ENCODE measurements at places on chromosomes 3 and 15.

GRCh38 chr3:136195258-136196063 lies 674 bp downstream of the MSL2 start:
- peak; percentile 83 for DNase-seq

GRCh38 chr15:71079208-71080044 lies 35.8 kb upstream of the THSD4 start:
- DNase-seq = no peak

DNA sequence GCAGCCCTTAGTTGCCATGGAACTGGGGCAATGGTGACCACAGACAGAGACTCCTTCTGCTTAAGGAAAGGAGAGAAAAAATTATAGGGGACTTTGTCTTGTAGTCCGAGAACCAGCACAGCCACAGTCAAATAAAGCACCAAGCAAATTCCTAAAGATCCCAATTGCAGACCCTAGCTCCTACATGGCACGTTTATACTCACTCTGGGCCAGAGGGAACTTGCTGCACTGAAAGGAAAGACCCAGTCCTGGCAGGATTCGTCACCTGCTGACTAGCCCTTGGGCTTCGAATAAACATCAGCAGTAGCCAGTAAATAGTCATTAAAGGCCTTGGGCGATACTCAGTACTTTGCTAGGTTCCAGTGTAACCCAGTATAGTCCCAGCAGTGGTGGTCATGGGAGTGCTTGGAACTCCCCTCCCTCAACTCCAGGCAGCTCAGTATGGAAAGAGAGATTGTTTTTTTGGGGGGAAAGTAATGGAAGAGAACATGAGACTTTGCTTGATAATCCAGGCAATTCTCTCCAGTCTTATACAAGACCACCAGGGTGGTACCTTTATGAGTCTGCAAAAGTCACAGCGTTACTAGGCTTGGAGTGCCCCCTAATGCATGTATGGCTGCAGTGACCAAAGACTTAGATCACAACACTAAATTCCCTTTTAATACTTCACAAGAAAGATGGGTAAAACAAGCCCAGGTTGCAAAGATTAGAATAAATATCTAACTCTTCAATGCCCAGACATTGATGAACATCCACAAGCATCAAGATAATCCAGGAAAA lies 66.4 kb upstream of the AGTR1 start:
- DNase-seq = no peak

- no peak for DNase-seq
Observed at GRCh38 chr3:140871022-140871421, 70.6 kb upstream of the SLC25A36 start.

GRCh38 chr3:99895131-99895696 lies 77.6 kb downstream of the CMSS1 start:
- DNase-seq = no peak

GRCh38 chr3:136351351-136351750 lies 101.2 kb downstream of the PCCB start:
- no peak for DNase-seq

DNA sequence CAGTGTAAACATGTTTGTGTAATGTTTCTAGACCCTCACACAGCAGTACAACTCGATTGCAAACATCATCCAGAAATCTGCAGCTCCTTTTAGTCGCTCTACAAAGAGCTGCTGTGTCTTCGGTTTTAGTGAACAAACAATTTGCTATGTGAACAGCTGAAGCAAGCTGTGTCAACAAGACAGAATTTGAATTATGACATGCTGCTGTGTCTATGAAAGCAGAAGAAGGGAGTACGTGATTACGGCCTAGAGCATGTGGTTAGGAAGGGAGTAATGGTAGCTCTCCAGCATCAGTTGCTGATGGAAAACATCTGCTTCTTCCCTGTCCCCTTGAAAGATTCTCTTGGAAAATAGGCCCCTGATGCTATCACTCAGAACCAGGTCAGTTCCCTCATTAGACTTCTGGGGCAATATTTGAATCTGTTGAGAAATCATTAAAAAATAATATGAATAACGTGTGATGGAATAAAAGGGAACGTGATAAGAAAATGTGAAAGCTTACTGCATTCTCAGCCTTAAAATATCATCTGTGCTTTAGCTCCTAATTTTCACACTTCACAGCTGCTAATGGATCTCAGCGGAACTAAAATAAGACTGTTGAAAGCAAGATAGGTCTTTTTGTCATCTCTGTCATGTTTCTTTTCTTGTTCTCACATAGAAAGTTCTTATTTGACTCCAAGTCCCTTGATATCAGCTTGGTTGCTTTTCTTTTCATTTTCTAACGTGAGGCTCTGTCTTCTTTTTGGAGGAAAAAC lies 891.5 kb downstream of the ROBO2 start:
- no peak for DNase-seq

- DNase-seq = no peak
Observed at GRCh38 chr3:29590012-29590411, 309.1 kb downstream of the RBMS3 start.

- DNase-seq = no peak
Observed at GRCh38 chr3:141406265-141406664, 38.0 kb downstream of the ZBTB38 start.

- no peak for DNase-seq
Observed at GRCh38 chr3:45545476-45545875, 49.1 kb upstream of the LIMD1 start.

GRCh38 chr3:141905129-141905528 lies 28.7 kb downstream of the ATP1B3 start:
- no peak for DNase-seq

DNA sequence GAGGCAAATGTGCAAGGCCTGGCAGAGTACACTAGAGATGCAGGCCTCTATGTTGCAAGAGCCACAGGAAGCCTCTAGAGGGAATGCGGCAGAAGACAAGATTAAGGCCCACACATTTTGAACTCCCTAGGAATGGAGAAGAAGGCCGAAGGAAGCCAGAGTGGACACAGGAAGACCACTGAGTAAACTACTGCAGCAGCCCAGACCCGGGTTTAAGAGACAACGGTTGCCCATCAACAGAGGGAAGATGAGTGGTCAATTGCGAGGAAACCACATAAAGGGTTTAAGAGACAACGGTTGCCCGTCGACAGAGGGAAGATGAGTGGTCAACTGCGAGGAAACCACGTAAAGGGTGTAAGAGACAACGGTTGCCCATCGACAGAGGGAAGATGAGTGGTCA lies 14.6 kb downstream of the CHSY1 start:
- no peak for DNase-seq

DNA sequence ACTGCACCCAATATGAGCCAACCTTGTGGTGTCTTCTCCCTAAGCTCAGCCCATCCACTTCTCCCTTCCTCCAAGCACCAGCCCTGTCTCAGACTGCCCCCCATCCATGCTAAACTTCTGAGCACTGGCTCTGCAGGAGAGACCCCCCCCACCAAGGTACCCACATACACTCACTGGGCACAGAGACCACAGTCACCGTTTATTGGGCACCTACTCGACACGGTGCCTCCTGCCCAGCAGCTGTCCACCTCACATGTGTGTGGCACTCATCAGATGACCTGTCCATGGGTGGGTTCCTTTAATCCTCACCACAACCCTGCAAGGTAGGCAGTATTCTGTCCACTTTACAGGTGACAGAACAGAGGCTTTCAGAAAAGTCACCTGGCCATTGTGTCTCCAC lies 22.3 kb upstream of the SFMBT1 start:
- no peak for DNase-seq

DNA sequence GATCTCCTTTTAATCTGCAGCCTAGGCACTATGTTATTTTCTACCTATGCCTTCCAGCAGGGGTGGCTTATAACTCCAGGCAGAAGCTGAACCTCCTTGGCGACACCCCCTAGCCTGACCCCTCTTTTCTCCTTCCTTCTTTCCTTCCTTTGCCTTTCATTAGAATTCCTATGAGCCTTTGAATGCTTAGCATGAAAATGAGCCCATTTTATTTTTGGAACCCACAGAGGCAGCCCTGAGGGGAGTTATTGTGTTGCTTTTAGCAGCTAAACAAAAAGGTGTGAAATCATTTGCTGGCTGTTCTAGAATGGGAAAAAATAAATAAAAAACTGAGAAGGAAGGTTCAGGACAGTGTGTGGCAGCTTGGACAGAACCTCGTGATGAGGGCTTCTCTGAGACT lies 164.6 kb upstream of the ICE2 start:
- DNase-seq = no peak

GRCh38 chr3:189588070-189588469 lies 43.1 kb upstream of the TP63 start:
- DNase-seq = no peak

- no peak for DNase-seq
Observed at GRCh38 chr3:24305795-24306467, 188.7 kb downstream of the THRB start.

GRCh38 chr3:71600646-71601288 lies 17.2 kb upstream of the FOXP1 start:
- DNase-seq = no peak

DNA sequence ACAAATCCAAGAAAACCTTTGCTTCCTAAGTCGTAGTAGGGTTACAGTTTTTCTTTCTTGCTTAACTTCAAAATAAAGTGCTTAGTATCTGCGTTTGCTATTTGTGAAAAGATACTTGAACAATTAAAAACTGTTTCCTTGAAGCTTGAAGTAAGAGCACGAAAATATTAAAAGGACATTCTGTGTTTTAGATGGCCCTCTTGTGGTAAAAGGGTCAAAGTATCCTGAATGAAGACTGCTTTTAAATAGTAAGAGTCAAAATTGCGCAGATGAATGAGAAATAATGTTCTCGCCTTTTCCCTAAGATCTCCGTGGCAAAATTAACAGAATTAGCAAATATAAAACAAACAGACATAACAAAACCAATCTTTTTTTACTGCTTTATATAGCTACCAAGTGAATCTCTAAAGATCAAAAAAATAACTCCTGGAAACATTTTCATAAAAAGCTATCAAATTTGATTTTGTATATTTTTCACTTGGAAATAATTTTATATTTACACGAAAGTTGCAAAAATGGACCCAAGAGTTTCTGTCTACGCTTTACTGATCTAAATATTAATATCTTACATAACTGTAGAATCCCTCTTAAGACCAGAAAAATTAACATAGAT lies 175.4 kb downstream of the MBNL1 start:
- no peak for DNase-seq

DNA sequence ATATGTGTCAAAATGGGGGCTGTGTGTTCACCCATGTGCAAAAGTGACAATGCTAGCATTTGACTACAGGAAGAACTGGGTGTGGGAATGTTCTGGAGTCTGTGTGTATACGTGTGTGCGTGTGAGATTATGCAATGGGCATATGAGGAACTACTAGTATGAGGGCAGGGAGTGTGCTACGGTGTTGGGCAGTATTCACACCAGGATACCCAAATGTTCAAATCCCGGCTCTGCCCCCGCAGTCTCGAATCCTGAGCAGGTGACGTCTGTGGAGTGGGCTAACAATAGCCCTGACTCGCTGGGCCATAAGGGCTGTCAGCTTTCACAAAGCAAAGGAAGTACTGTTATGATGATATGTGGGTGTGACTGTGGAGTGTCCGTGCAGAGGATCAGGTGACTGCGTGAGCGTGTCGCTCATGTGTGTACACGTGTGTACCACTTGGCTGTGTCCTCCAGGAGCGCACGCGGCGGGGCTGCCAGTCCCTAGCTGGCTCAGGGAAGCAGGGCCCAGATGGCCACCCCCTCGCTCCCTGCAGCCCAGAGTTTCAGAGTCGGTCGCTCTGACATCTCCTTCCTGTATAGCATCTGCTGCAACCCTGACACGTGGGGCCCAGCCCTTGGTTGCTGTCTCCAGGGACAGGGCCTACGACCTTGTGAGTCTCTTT lies 27.2 kb downstream of the IQSEC1 start:
- DNase-seq = no peak

DNA sequence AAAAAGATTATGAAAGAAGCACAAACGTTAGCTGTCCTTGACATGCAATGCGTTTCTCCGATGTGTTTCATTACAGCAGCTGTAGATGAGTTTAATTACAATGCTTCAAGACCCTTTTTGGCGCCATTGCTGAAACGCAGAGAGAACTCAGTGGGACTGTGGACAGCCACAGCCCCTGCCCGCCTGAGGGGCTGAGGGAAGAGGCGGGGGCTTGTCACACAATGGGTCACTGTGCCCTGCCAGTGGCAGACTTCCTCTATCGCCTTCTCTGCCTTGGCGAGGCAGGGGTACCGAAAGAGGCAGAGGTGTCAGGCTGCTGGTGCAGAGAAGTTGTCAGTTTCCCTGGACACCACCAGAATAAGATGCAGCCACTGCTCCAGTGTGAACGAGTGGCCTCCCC lies 252.0 kb downstream of the NR2F2 start:
- DNase-seq = no peak

DNA sequence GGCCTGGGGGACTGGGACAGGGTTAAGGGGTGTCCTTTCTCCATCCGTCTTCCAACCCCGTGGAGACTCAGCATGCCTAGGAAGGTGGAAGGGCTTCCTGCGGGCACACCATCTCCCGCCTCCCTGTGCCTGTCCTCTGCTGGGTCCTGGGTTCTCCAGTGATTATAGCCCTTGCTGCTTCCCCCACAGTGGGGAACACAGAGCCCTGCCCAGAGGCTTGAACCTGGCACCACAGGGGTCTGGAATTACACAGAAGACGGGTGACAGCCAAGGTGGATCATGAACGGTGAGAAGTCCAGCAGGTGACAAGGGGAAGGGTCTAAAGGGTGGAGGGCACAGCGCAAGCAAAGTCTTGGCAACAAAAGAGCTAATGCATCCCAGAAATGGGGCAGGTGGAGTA lies 6.2 kb upstream of the SEMA3B start:
- DNase-seq = no peak

GRCh38 chr3:13473020-13473419 lies 7.1 kb upstream of the HDAC11 start:
- no peak for DNase-seq

- peak; percentile 41 for DNase-seq
Observed at GRCh38 chr15:101206176-101206591, 45.7 kb downstream of the CHSY1 start.

DNA sequence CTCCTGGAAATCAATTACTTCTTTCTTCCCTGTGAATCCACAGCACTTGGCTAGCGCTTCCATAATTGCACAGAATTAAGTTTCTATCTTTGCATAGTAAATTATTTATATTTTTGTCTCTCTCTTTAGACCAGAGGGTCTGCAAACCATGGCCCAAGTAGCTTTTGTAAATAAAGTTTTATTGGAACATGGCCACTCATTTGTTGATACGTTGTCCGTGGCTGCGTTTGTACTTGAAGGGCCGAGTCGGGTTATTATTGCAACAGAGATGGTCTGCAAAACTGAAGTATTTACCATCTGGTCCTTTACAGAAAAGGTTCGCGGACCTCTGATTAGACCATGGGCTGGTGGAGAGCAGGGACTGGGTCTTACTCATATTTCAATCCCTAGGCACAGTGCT lies 102.5 kb downstream of the RPLP1 start:
- no peak for DNase-seq

- DNase-seq = no peak
Observed at GRCh38 chr3:164375995-164376394, 702.3 kb downstream of the SI start.

GRCh38 chr3:187295316-187296034 lies 3.9 kb upstream of the MASP1 start:
- DNase-seq = no peak
